ENCODE measurements at places on chromosomes 3 and 15.

DNA sequence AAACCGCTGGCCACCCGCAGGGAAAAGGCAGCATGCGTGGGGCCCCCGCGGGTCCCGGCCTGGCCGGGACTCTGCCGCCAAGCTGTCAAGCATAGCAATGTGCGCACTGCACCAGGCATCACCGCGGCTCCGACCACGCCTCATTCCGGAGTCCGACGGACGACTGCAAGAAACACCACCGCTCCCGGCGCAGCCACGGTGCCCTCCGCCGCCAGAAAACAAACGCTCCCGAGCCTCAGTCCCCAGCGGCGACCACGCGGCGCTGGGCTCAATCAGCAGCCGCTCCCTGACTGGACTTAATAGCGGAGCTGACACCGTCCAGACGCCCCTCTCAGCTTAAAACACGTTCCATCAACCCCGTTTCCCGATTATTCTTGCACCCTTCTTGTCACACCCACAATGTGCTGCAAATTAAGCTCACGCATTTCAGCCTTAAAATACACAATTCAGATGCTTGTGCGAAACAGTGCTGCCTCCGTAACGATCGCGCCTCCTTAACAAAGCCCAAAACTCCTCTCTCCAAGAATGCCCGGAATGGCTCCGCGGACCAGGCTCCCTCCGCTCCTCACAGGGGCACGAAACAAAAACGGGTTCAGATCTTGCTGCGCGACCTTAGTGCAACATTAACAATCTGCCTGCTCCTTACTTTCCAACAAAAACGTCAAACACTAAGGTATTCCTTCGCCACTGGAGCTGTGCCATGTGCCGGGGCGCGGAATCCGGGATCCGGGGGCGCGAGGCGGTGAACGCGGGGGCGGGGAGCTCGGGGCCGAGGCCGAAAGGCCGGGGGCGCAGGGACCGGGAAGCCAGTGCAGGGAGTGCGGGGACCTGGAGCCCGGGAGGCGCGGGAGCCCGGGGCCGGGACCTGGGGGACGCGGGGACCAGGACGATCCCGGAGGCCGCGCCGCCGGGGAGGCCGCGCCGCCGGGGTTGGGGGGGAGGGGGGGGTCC lies 655 bp downstream of the CYFIP1 start:
- H3K36me3 ChIP-seq = no peaks in the 10 kb centered on the region
- H3K27ac ChIP-seq = no peak overlapping the region
- H3K27me3 ChIP-seq = peaks cover 13% of the 10 kb centered on the region
- H3K4me1 ChIP-seq = peaks cover 8% of the 10 kb centered on the region

GRCh38 chr15:30962659-30963058 lies 28.8 kb downstream of the MTMR10 start:
- H3K4me3 ChIP-seq = peak overlapping the region; percentile 0
- peaks cover 37% of the 10 kb centered on the region for H3K4me1 ChIP-seq
- no peak for DNase-seq
- peak overlapping the region; percentile 39 for H3K27ac ChIP-seq
- peaks cover 5% of the 10 kb centered on the region for H3K36me3 ChIP-seq

- H3K4me1 ChIP-seq = no peaks in the 10 kb centered on the region
- no peaks in the 10 kb centered on the region for H3K36me3 ChIP-seq
- no peak for DNase-seq
- no peak overlapping the region for H3K4me3 ChIP-seq
- peaks cover 3% of the 10 kb centered on the region for H3K27me3 ChIP-seq
Observed at GRCh38 chr3:148943506-148944205, 47.7 kb upstream of the GYG1 start.

DNA sequence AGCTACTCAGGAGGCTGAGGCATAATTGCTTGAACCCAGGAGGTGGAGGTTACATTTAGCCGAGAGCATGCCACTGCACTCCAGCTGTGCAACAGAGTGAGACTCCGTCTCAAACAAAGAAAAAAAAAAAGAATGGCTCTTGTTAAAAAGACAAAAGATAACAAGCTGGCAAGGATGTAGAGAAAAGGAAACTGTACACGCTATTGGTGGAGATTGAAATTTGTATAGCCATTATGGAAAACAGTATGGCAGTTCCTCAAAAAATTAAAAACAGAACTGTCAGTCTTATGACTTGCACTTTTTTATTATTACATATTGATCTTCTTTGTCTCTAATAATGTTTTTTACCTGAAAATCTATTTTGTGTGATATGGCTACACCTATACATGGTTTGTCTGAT lies 41.9 kb downstream of the MEX3B start:
- no peak overlapping the region for H3K4me3 ChIP-seq
- DNase-seq = no peak
- H3K27me3 ChIP-seq = peaks cover 5% of the 10 kb centered on the region
- no peaks in the 10 kb centered on the region for H3K4me1 ChIP-seq

DNA sequence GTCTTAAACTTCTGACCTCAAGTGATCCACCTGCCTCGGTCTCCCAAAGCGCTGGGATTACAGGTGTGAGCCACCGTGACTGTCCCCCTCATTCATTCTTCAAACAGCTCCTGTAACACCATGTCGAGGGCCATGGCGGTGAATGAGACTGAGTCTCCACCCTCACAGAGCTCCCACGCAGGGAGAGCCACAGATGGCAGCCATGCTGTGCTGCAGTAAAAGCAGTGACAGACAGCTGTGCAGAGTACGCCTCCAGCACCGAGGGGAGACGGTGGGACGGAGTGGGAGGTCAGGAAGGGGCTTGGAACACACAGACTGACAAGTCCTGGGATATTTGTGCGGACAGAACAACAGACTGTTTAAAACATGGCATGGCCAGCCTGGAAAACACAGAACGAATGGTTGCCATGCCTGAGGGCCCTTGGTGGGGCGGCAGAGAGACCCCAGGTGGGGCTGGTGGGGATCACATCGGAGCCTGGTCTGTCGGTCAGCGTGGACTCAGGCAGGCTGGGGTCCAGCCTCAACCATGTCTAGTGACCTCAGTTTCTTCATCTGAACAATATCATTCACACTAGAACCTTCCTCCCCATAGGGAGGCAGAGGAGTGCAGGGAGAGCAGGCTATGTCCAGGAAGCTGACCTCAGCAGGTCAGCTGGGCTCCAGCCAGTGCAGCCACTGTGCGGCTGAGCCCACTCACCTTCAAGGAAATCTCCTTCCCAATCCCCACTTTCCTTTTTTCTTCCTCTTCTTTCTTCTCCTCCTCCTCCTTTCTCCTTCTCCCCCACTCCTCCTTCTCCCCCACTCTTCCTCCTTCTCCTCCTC lies 20.6 kb upstream of the LCTL start:
- no peaks in the 10 kb centered on the region for H3K4me1 ChIP-seq
- H3K27ac ChIP-seq = no peak overlapping the region
- no peaks in the 10 kb centered on the region for H3K36me3 ChIP-seq
- H3K4me3 ChIP-seq = no peak overlapping the region
- DNase-seq = no peak

- H3K4me1 ChIP-seq = peaks cover 31% of the 10 kb centered on the region
- peak within 1 kb of the TSS; percentile 92 for H3K4me3 ChIP-seq
- H3K27ac ChIP-seq = peak within 1 kb of the TSS; percentile 95
- H3K36me3 ChIP-seq = no peaks in the 10 kb centered on the region
Observed at GRCh38 chr15:67521029-67521782, at the start of gene C15orf61. C15orf61 (plus strand) TSS chr15:67521131; CDS start chr15:67521249, 118 bp downstream.

GRCh38 chr3:60431599-60431958 lies 819.7 kb downstream of the FHIT start:
- H3K36me3 ChIP-seq = no peaks in the 10 kb centered on the region
- no peak overlapping the region for H3K27ac ChIP-seq
- no peaks in the 10 kb centered on the region for H3K27me3 ChIP-seq
- peaks cover 25% of the 10 kb centered on the region for H3K4me1 ChIP-seq

GRCh38 chr15:57012556-57012955 lies 94.1 kb downstream of the TCF12 start:
- H3K4me3 ChIP-seq = no peak overlapping the region
- H3K27ac ChIP-seq = no peak overlapping the region
- H3K4me1 ChIP-seq = peaks cover 22% of the 10 kb centered on the region
- H3K36me3 ChIP-seq = peaks cover 4% of the 10 kb centered on the region
- no peak for DNase-seq

DNA sequence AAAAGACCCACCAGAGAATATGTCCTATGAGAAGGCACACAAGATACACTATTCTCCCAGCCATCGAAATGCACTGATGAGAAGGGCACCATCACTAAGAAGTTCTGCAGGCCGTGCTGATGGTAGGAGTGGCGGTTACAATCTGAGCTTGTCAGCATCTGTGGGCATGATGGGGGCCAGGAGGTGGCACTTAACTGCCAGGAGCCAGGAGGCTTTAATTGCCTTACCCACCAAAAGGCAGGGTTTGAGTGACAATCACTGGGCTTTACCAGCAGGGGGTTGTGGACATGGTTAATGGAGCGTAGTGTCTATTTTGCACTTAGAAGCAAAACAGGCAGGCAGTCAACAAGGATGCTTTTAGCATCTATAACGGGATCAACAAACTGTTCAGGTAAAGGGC lies 16.0 kb upstream of the SQOR start:
- H3K4me1 ChIP-seq = no peaks in the 10 kb centered on the region
- H3K4me3 ChIP-seq = no peak overlapping the region
- H3K27ac ChIP-seq = no peak overlapping the region
- no peaks in the 10 kb centered on the region for H3K36me3 ChIP-seq
- H3K27me3 ChIP-seq = no peaks in the 10 kb centered on the region

GRCh38 chr3:59245300-59245858 lies 195.6 kb upstream of the CFAP20DC start:
- no peak for DNase-seq
- H3K36me3 ChIP-seq = no peaks in the 10 kb centered on the region
- H3K27ac ChIP-seq = no peak overlapping the region

GRCh38 chr3:53939813-53940212 lies 48.2 kb upstream of the SELENOK start:
- H3K27me3 ChIP-seq = peaks cover 32% of the 10 kb centered on the region
- no peak for DNase-seq
- no peak overlapping the region for H3K27ac ChIP-seq
- H3K36me3 ChIP-seq = peaks cover 3% of the 10 kb centered on the region
- H3K4me1 ChIP-seq = no peaks in the 10 kb centered on the region
- no peak overlapping the region for H3K4me3 ChIP-seq

GRCh38 chr3:167908746-167909503 lies 173.4 kb downstream of the SERPINI1 start:
- no peaks in the 10 kb centered on the region for H3K4me1 ChIP-seq
- no peak overlapping the region for H3K27ac ChIP-seq
- no peaks in the 10 kb centered on the region for H3K36me3 ChIP-seq
- H3K27me3 ChIP-seq = peaks cover 38% of the 10 kb centered on the region
- no peak for DNase-seq

DNA sequence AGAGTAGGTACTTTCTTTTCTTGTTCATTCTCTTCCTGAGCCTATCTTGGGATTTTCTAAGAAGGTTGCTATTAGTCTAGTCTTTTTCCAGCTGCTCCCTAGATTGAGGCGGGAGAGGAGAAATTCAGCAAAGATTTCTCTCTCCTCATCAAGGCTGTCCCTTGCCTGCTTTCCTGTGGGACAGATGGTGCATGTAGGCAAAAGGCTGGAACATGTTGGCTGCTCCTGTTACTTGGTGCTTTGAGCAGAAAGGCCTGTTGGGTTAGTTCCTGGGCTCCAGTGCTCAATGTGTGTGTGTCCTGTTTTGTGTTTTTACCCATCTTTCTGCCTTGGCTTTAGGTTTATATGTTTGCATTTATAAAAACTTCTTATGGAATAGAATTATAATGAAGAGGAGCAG lies 9.1 kb upstream of the SNRPN start:
- H3K27ac ChIP-seq = no peak overlapping the region
- H3K36me3 ChIP-seq = peaks cover 8% of the 10 kb centered on the region
- no peak overlapping the region for H3K4me3 ChIP-seq
- no peaks in the 10 kb centered on the region for H3K27me3 ChIP-seq
- no peak for DNase-seq

GRCh38 chr3:143362115-143362991 lies 242.8 kb downstream of the CHST2 start:
- H3K4me1 ChIP-seq = peaks cover 13% of the 10 kb centered on the region
- peak overlapping the region; percentile 88 for H3K27ac ChIP-seq
- H3K27me3 ChIP-seq = no peaks in the 10 kb centered on the region
- H3K36me3 ChIP-seq = no peaks in the 10 kb centered on the region
- DNase-seq = no peak
- H3K4me3 ChIP-seq = peak overlapping the region; percentile 62

DNA sequence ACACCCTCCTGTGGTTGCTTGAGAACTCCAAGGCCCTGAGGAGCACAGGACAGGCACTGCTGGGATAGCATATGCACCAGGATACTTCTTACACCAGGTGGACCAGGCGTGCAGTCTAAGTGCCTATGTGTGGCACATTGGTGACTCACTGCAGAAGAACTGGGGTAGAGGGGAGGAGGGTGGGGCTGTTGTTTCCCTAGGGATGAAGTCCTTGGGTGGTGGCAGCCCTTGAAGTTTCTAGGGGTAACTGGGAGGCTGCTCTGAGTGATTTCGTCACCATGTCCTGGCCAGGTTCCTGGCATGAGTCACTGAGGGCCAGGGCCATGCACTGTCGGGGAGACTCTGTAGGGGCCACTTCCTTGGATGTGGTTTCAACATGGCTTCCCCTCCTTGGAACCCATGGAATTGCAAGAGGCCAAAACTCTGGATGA lies 15.9 kb downstream of the MYZAP start:
- no peaks in the 10 kb centered on the region for H3K36me3 ChIP-seq
- DNase-seq = no peak
- H3K4me1 ChIP-seq = no peaks in the 10 kb centered on the region
- H3K27me3 ChIP-seq = peaks cover 10% of the 10 kb centered on the region
- H3K27ac ChIP-seq = no peak overlapping the region

GRCh38 chr3:169286992-169287391 lies 376.5 kb downstream of the MECOM start:
- no peak for DNase-seq
- H3K4me1 ChIP-seq = no peaks in the 10 kb centered on the region
- no peaks in the 10 kb centered on the region for H3K36me3 ChIP-seq
- H3K27me3 ChIP-seq = no peaks in the 10 kb centered on the region
- no peak overlapping the region for H3K27ac ChIP-seq
- no peak overlapping the region for H3K4me3 ChIP-seq

DNA sequence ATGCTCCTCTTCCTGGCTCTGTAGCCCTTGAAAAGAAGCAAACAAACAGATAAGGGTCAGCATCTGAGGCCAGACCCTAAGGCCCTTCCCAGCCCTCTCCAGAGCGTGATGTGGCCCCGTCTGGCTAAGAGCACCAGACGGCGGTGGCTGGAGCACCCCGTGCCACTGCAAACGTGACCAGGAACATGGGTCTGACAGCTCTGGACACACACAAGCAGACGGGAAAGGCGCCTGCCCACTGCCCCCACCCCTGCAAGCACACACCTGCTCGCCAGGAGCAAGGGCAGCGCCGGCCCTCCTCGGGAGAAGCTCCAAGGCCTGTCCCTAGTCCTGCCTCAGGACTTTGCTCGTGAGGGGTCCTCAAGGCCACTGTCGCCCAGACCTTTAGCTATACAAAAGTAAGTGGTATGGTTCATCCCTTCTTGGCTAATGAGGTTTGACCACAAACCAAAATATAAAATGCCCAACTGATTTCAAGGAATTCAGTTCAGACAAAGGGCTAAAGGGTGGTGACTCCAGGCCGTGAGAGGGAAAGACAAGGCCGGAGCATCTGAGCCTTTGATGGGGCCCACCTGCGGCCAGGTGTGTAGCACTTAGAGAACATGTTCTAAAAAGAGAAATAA lies 90.4 kb downstream of the XXYLT1 start:
- peaks cover 30% of the 10 kb centered on the region for H3K4me1 ChIP-seq
- H3K4me3 ChIP-seq = no peak overlapping the region
- H3K27me3 ChIP-seq = no peaks in the 10 kb centered on the region
- peaks cover 9% of the 10 kb centered on the region for H3K36me3 ChIP-seq
- DNase-seq = no peak

GRCh38 chr15:78477295-78477694 lies 30.1 kb upstream of the HYKK start:
- no peak for DNase-seq
- H3K4me1 ChIP-seq = no peaks in the 10 kb centered on the region
- H3K4me3 ChIP-seq = no peak overlapping the region
- H3K36me3 ChIP-seq = peaks cover 16% of the 10 kb centered on the region

Data from naive thymus-derived CD8-positive, alpha-beta T cell (primary cell).